ENCODE measurements at places on chromosomes 1 and 21.

DNA sequence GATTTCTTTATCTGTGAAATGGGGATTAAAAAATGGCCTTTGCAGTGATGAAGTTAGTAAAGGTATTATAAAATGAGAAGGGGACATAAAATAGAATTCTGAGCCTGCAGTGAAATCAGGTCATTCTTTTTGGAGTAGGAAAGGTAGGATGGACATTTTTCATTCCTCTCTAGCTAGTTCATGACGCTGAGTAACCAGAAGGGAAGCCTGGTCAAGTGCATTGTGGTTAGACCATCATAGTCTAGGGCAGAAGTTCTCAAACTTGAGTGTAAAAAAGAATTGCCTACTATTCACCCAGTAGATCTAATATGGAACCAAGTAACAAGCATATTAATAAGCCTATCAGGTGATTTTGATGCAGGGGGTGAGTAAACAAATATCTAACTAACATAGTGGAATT, 50.8 kb downstream of the TGFB2 start:
- no peak for DNase-seq

DNA sequence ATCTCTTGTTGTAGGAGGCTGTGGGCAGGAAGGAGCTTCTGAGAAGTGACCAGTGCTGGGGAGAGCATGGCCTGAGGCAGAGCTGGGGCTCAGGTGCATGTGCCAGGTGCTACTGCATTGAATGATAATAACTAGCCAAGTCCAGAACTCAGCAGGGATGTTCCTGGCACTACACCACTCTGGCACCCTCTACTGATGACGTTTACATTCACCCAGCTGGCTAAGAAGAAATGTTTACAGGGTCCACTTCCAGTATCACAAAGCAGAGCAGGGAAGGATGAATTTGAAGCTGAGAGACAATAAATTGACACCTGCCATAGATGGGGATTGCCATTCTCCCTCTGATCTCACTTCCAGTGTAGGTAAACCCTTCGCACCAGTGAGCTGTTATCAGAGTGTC, 411.8 kb downstream of the SETD4 start:
- no peak for DNase-seq

GRCh38 chr1:31029026-31029425, 36.5 kb downstream of the PUM1 start:
- no peak for DNase-seq

GRCh38 chr1:216046336-216046735, 376.9 kb downstream of the USH2A start:
- no peak for DNase-seq

DNA sequence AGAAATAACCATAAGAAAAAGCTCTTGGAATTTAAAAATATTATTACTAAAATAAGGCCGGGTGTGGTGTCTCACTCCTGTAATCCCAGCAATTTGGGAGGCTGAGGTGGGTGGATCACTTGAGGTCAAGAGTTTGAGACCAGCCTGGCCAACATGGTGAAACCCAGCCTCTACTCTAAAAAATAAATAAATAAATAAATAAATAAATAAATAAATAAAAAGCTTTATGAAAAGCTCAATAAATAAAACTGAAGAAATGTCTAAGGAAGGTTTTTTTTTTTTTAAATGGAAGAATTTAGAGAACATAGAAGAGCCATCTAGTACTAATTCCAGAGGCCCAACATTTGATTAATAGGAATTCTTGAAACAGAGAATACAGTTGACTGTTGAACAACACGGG, 249.1 kb upstream of the PROX1 start:
- DNase-seq, result no peak

GRCh38 chr21:8992731-8993174, 1528.6 kb upstream of the TPTE start:
- no peak for DNase-seq

GRCh38 chr1:2347409-2347785, 44.0 kb downstream of the MORN1 start:
- DNase-seq, result no peak

DNA sequence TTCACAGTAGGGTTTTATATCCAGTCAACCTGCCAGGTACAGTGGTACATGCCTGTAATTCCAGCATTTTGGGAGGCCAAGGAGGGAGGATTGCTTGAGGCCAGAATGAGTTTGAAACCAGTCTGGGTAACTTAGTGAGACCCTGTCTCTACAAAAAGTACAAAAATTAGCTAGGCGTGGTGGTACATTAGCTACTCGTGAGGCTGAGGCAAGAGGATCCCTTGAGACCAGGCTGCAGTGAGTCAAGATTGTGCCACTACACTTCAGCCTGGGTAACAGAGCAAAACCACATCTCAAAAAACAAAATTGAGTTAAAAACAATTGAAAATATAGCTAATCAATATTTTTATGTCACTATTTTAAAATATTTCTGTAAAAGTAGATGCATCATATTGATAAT, 33.2 kb downstream of the DDI2 start:
- no peak for DNase-seq

GRCh38 chr1:11046270-11046566, 821 bp downstream of the MASP2 start:
- DNase-seq, result no peak

DNA sequence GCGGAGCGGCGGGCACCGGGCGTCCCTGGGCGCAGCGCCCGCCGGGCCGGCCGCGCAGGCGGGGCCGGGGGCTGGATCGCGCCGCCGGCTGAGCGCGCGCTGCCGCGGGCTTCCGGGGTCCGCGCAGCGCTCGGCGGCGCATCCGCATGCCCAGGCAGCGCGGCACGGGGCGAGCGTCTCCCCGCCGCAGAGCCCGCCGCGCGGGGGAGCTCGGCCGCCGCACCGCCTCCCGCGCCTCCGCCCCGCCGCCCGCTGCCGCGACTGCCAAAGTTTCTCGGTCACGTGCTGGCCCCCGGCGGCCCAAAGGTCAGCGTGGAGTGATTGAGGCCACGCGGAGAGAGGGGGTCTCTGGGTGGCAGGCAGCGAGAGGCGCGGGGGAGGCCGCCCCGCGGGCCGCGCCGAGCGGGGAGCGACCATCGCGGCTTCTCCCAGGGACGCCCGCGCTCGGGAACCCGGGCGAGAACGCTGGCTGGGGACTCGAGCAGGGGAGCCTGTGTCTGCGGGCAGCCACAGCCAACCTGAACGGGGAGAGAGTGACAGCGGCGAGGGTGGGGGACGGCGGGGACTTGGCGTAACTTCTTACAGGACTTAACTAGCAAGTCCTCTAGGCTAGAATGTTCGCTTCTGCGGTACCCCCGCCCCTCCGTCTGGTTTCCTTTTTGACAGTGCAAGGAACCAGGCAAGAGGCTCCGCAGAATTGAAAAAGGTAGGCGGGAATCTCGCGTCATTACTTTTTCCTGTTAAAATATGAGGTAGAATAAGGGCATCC, at the start of gene ILDR2:
TSS of gene ILDR2 (minus strand) at position 180 of the 769 bp plus-strand sequence. CDS start 272 bp downstream, outside the sequence.
- no peak for DNase-seq

GRCh38 chr1:156658945-156659574, 17.1 kb downstream of the BCAN start:
- DNase-seq, result no peak

- DNase-seq, result no peak
These were observed 639.5 kb downstream of the PLPP3 start for GRCh38 chr1:55939866-55940265.

DNA sequence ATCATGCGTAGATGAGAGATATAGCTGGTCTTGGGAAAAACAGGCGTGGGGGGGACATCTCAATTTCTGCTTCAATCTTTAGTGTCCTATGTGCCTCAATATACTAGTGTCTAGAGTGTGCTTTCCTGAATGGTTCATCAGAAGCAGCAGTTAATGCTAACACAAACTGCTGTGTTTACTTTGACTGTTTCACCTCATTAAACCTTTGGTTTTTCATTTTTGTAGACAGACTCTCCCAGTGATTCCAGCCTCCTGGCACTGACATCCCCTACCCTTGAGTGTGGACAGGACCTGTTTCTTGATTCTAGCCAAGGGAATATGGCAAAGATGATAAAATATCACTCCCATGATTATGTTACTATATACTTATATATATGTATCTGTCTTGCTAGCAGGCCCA, 37.6 kb downstream of the ZYG11A start:
- no peak for DNase-seq

DNA sequence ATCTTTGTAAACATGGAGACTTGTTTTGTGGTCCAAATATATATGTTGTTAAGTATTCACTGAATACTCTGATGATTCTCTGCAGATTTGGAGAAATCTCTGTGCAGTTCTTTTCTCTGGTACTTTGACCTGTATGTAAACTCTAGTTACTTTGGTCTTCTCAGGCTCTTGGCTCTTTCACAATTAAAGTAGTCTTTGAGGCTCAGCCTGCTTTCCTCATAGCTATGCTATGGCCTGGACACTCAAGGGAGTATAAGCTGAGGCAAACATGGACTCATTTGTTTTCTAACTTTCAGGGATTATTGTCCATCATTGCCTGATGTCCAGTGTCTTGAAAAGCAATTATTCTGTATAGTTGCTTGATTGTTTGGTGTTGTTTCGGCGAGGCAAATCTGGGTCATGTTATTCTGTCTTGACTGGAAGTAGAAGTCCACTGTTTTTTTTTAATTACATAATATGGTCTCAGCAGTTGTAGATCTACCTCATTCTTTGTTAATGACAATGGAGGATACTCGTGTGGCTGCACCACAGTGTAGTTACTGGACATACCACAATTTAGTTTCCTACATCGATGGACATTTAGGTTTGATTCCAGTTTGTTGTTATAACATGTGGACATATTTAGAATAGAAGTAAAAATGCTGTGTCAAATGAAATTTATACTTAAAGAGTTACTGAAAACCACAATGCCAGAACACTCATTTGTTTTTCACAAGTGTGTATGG, 9.2 kb downstream of the PTBP2 start:
- no peak for DNase-seq

GRCh38 chr21:26846036-26846931, 1.1 kb upstream of the ADAMTS1 start:
- peak; percentile 22 for DNase-seq

- DNase-seq, result no peak
These were observed 21.9 kb upstream of the RGSL1 start for GRCh38 chr1:182428043-182428442.

GRCh38 chr1:194296201-194296600, 1109.8 kb upstream of the B3GALT2 start:
- no peak for DNase-seq

GRCh38 chr1:154290921-154291320, 18.5 kb downstream of the HAX1 start:
- DNase-seq, result no peak

DNA sequence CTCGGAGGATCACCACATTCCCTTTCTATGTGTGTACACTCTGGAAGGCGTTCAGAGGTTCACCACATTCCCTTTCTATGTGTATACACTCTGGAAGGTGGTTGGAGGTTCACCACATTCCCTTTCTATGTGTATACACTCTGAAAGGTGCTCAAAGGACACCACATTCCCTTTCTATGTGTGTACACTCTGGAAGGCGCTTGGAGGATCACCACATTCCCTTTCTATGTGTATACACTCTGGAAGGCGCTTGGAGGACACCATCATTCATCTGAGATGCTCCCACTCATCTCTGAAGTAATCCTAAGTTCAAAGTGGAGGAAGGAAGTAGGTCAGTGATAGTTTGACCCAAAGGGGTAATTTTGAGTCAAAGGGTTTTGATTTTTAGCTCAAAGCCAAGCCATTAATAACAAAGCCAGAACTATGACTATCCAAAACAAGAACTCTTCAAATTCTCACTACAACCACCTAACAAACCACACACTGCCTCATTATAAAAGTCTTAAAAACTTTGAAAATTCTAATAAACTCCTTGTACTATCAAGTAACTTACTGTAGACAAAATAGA, 32.9 kb downstream of the NRIP1 start:
- no peak for DNase-seq

DNA sequence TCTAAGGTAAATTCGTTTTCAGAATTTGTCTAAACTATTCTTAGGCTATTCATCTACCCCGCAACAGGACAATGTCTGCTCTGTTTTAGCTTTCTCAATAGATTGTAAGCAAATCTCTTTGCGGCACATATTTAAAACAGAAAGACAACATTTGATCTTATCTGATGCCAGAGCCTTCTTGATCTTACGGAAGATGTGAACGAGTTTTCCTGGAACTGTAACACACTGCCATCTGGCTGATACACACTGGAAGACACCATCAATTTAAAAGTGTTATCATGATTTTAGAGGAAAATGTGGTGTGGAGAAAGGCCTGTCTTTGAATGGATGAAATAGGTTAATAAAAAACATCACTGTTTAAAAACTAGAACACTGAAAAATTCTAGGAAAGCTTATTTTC, 36.1 kb downstream of the COA6 start:
- DNase-seq, result no peak

DNA sequence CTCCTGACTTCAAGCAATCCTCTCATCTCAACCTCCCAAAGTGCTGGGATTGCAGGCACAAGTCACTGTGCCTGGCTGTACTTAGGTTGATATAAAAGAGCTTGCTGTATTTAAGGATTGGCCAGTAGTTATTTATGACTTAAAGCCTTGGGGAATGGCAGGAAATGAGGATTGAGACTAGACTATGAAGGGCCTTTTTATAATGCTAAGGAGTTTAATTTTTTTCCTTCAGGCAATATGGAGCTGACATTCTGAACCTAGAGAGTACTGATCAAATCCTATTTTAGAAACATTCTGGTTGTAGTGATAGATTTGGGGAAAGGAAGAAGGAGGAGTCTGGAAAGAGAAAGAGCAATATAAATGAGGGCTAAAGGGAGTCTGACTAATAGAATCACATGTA, 44.7 kb downstream of the MSH4 start:
- no peak for DNase-seq

GRCh38 chr21:40158366-40158765, 291.1 kb downstream of the PCP4 start:
- no peak for DNase-seq

DNA sequence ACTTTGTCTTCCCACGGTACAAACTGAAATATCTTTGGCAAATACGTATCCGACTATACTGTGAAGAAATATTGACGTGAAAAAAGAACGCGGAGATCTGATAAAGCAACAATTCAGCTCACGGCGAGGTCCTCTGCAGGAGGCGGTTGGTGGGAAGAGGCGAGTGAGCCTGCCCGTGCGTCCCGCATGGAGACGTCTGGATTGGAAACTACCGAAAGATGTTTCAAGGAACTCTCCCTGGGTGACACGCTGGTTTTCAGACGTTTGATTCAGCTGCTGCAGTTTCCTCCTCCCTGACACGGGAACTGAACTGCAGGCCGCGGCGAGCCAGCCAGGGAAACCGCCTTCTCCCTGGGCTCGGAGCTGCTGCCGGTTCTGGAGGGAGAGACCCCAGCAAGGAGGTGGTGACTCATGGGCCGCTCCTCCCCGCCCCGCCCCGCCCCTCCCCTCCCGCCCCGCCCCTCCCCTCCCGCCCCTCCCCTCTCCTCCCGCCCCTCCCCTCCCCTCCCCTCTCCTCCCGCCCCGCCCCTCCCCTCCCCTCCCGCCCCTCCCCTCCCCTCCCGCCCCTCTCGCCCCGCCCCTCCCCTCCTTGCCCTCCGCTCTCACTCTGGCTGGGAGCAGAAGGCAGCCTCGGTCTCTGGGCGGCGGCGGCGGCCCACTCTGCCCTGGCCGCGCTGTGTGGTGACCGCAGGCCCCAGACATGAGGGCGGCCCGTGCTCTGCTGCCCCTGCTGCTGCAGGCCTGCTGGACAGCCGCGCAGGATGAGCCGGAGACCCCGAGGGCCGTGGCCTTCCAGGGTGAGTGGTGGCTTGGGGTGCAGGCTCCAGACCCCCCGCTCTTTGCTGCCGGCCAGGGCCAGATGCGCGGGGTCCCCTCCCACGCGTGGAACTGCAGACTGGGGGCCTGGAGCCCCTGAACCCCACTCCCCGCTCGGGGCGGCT, at the start of gene COL6A1:
TSS of gene COL6A1 (plus strand) at position 620 of the 941 bp plus-strand sequence. CDS start at position 701, 81 bp downstream.
- DNase-seq, result no peak

All from cortex of kidney (tissue), 1 donor.